NCI-H2081 (cell line): ENCODE measurements at places on chromosomes 3 and 15.

DNA sequence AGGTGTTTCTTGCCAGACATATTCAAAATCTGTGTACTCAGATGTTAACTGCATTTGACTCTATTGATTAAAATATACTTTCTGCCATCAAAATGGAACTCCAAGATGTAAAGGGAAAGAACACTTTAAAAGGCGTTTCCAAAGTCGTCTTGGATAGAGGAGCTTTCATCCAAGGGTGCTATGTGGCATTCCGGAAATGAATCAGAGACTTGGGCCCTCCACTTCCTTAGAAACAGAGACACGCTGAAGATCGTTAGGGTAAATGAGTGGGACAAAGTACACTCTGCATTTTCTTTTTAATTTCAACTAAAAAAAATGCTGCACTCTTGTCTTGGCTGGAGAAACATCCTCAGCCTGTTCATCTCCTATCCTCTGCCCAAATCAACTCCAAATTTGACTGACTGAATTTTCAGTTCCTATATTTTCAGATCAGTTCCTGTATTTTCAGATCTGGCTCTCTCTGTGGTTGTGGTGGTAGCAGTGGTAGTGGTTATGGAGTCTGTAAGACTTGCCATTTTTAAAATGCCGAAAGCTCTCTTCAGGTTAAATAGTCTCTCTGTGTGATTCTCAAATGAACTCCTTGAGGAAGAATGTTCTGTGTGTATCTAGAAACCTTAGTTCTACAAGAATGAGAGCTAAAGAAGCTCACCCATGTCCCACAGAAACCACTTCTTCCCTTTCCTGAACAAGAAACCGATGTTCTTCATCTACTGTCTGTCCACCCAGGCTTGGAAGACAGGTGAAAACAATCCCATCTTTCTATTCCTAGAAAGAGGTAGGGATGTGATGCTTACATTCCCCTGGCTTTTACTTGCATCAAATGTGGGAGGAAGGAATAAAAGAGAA is 156.8 kb upstream of the ICE2 start:
- no peak for DNase-seq

DNA sequence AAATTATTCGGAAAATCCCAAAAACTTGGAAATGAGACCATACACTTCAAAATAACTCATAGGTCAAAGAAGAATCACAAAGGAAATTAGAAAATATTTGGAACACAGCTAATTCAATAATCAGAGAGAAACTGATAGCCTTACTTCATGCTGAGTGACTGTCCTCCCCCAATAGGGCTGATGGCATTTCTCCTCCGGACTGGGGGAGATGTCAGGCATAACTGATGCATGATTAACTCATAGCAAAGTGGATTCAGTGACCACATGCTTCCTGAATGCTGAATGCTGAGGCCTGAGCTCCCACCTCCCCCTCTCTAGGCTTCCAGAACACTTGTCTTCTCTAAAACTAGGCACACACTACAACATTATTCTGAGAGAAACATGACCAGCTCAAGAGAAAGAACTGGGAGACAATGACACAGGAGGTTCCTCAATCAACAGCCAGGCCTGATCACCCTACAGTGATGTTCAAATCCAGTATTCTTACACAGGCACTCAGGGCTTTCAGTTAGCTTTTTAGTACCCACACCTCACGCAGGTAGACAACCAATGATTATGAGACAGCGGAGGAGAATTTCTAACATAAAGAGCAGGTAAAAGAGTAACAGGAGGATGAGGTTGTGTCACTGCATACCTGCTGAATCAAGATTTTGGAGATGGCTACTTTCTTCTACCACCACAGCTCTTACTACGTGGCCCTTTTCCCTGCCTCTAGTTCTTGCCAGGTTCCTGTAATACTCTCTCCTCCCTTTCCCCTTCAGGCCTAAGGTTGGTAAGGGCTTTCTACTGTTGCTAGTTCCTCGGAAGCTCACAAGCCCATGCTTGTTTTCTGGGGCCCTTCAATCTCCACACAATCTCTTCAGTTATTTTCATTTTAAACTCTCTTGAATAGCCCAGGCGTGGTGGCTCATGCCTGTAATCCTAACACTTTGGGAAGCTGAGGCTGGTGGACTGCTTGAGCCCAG is 96.1 kb downstream of the FMN1 start:
- no peak for DNase-seq

GRCh38 chr3:193974671-193975535 is 161.0 kb upstream of the HES1 start:
- DNase-seq, result no peak

- no peak for DNase-seq
Measured at GRCh38 chr3:124586126-124587052, 143.9 kb upstream of the UMPS start.

GRCh38 chr15:67322481-67322880 is 67.9 kb downstream of the IQCH start:
- no peak for DNase-seq

- peak; percentile 7 for DNase-seq
Measured at GRCh38 chr3:96192966-96193550, 621.3 kb upstream of the EPHA6 start.

- no peak for DNase-seq
Measured at GRCh38 chr3:161148832-161149475, 43.8 kb upstream of the B3GALNT1 start.

GRCh38 chr3:66949898-66950297 is 48.2 kb upstream of the KBTBD8 start:
- DNase-seq, result no peak

- no peak for DNase-seq
Measured at GRCh38 chr3:155727836-155728235, 17.0 kb downstream of the PLCH1 start.

DNA sequence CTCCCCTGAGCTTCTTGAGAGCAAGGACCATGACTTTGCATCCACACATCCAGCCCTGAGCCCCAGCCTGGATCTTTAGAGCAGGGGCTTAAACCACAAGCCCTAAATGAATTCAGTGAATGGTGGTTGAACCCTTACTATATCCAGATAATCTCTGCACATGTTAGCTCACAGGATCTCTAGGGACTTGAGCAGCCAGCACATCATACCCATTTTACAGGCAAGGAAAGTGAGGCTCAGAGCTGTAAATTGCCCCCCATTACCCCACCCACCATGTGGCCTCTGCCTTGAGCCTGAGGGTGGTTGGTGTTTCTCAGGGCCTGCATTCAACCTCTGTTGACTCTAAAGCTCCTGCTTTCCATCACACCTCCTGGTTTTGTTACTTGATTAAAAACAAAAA is 27.6 kb downstream of the EAF1 start:
- DNase-seq, result no peak

DNA sequence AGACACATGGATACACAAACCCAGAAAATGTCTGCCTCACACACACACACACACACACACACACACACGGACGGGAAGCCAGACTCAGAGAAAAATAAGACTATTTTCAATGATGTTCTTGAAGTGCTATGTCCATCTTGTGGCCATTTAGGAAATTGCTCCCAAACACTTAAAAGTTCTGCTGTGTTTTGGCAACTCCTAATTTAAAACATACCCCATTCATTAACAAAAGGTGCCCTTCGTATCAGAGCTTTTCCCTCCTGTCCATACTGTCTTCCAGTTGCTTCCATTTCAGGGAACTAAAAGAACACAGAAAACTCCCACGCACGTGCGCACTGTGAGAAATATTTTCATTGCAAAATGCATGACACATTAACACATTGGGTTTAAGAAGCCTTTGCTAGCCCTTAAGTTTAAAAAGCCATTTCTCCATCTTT is 44.6 kb downstream of the SLC12A1 start:
- DNase-seq, result peak; percentile 83

- DNase-seq, result no peak
Measured at GRCh38 chr15:68489421-68489820, 57.5 kb upstream of the ITGA11 start.

DNA sequence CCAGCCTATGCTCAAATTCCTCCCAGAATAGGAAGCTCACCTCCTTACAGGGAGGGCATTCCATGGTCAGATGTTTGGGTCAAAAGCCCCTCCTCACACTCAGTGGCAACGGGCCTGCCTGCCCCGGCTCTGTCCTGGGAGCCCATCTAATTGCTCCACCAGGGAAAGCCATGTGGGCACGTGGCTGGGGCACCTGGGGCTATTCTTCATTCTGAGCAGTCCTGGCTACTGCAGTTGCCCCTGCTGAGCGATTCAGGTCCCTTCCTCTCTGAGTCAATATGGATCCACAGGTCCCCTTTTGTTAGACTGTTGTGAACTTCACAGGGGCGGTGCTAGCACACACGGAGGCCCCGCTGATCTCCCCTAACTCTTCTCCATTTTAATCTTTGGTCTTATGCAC is 39.4 kb downstream of the TPRA1 start:
- DNase-seq, result peak; percentile 73

GRCh38 chr3:137514853-137515252 is 249.3 kb upstream of the SOX14 start:
- DNase-seq, result no peak

- no peak for DNase-seq
Measured at GRCh38 chr3:124545891-124546290, 184.4 kb upstream of the UMPS start.

- DNase-seq, result peak; percentile 78
Measured at GRCh38 chr3:175432376-175433025, 573.4 kb downstream of the NAALADL2 start.

GRCh38 chr15:25175033-25175788 is 220.4 kb downstream of the SNRPN start:
- no peak for DNase-seq

DNA sequence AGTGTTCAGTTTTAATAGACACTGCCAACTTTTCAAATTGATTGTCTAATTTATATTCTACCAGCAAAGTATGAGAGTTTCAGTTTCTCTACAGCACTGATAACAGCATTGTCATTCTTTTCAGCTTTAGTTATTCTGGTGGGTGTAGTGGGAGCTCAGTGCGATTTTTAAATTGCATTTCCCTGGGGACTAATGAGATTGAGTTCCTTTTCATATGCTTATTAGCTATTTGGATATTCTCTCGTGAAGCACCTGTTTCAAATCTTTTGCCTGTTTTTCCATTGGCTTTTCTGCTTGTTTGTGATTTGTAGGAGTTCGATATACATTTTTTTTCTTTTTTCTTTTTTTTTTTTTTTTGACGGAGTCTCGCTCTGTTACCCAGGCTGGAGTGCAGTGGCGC is 18.8 kb upstream of the IDH2 start:
- no peak for DNase-seq

GRCh38 chr3:9037144-9037711 is 74.0 kb upstream of the RAD18 start:
- no peak for DNase-seq

DNA sequence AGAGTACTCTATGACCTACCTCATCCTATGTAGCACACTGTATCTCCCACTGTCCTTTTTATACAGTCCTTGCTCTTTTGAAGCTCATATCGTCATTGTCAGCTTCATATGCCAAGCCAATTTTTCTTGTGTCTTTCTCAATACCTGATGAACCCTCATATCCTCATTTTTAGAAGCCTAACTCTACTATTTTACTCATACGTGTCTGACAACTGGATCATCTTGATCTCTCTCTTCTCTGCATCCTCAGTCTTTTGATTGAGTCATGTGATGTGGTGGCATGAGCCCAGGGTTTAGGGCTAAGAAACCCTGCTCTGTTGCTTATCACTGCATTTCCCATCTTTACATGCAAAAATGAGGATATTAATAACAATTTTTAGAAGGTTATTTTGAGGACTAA is 352.0 kb downstream of the LPP start:
- no peak for DNase-seq

DNA sequence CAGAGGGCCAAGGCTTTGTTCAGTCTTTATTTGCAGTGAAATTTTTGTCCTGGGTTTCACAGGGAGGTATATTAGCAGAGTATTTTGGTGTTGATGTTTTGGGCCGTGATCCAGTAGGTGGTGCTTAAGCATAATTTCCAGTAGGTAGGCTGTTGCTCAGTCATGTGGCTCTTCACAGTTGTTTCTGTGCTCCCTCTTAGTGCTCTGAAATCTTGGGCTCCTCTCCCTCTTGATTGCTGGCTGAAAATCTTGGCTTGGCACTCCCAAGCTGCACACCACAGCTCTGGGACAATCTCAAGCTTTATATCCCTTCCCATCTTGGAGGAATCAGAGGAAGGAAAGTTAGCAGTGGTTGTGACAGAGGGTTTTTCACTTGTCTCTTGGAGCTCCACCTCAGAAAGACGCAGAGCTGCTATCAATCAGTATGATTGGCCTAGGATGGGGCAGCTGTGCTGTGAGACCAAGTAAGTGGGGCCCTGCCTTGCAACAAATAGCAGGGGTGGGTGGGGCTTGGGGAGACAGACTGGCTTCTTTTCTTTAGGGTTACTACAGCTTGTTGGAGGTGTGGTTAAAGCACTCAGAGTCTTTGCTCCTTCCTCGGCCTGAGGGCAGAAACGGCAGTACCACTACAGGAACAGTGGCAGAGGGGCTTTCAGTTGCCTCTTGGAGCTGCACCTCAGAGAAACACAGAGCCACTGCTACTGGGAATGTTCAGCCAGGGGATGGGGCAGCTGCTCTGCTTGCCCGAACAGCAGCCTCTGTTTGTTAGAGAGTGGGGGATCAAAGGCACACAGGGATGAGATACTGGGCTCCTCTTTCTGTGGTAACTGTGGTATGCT is 627.0 kb downstream of the SI start:
- DNase-seq, result peak; percentile 75

DNA sequence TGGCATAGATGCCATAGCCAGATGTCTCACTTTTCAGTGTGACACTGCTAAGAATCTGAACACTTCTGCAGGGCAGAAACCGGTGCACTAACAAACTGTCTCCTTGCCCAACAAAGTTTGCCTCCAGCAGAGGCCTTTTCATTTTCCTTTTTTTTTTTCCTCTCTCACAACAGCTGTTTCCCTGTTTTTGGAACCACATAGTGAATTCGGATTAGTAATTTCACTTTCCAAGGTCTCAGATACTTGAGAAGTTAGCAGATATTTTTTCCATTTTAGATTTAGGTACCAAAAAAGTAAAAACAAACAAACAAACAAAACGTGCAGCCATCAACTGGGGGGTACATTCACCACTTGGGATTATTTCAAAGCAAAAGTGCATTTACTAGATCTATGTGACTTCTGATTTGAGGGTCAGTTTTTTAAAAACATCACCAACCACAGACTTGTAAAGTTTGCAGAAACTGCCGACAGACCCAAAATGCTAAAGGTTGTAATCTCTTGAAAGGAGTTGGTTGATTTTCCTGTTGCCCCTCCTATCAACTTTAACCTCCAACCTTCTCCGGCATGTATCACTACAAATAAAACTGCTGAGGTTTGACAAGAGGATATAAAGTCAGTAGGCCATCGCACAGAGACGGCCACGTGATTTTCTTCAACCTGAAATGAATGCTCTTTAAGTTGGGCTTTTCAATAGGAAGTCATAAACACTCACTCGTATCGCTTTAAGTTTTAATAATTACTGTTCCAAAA is 169.1 kb downstream of the CDIN1 start:
- DNase-seq, result no peak

DNA sequence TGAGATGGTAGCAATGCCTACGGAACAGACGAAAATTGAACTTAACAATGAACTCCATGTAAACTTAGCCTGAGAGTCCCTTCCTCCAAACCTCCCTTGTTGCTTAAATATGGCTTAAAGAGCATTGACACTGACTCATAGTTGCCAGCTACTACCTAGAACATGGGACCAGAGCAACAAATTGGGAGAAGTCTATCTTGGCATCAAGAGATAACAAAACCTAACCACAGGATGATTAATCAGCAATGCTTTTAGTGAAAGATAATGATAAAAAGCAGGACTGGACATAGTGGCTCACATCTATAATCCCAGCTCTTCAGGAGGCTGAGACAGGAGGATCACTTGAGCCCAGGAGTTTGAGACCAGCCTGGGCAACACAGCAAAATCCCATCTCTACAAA is 117.8 kb upstream of the MNS1 start:
- no peak for DNase-seq
